DMS 273 treated with DMSO at 0.1 percent for 48 hours (cell line): ENCODE measurements at places on chromosomes 3 and 15.

DNA sequence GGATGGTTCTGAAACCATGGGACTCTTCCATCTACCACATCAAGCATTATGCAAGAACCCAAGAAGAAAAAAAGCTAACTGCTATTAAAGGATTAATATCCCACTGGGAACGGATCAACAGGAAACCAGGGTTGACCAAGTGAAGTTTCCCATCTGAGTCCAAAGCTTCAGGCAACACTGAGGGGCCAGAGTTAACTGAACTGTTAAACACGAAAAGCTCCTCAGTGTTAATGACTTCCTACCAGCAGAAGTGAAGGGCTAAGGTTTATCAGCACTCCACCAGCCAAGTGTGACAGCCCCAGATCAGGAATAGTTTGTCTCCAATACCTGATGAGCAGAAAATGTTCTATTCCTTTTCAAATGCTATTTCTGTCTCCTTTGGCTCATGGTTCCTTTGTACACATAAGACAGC is 36.7 kb downstream of the PTPN9 start:
- no peak for DNase-seq

DNA sequence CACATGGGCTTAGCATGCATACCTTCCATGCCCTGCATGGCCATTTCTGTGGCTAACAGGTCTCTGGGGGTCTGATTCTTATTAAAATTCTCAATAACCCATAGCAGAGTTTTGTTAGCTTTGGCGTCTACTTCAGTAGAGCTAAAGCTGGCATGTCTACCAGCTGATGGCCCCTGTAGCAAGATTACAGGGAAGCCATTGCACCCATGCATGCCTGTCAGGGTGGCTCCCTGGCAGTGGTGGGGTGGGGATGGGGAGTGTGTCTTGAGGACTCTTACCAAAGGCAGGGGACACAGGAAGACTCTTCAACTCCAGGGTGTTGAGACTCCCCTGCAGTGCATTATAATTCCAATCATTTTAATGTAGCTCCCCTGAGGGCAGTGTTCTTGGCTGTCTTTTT is 4.7 kb downstream of the KY start:
- no peak for DNase-seq

DNA sequence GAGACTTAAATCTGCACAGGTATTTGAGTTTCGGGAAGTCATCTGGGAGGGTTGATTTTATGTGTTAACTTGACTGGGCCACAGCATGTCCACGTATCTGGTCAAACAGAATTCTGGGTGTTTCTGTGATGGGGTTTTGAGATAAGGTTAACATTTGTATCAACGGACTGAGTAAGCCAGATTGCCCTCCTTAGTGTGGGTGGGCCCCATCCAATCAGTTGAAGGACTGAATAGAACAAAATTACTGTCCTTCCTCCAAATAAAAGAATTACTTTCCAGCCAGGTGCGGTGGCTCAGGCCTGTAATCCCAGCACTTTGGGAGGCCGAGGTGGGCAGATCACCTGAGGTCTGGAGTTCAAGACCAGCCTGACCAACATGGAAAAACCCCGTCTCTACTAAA is 399.3 kb downstream of the MAGI1 start:
- no peak for DNase-seq

DNA sequence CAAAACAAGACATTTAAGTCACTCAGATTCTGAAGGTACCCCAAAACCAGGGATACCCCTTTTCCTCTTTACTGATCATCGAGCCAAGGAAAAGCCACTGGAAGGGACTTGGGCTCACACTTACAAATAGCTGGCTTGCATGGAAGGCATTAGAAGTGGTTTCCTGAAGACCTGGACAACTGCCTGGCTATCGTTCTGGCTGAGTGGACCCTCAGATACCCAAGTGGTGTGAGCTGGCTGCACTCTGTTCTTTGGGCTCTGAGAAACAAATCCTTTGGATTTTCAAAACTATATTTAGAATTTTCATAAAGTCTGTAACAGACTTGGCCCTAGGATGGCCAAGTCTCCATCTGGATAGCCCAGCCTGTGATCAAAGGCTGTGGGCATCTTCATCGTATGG is 110.1 kb upstream of the CTDSPL start:
- DNase-seq = no peak

DNA sequence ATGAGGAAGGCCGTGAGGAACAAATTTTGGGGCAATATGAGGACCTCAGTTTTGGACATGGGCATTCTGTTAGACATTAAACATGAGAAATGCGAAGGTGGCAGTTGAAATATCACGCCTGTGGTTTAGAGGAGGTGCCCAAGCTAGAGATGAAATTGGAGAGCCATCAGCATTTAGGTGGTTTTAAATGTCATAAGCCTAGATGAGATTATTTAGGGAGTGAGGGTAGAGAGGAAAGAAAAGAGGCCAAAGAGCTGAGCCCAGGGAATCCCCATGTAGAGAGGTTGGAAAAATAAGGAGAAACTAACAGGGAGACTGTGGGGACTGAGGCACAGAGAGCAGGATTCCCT is 14.9 kb downstream of the RTP1 start:
- no peak for DNase-seq

DNA sequence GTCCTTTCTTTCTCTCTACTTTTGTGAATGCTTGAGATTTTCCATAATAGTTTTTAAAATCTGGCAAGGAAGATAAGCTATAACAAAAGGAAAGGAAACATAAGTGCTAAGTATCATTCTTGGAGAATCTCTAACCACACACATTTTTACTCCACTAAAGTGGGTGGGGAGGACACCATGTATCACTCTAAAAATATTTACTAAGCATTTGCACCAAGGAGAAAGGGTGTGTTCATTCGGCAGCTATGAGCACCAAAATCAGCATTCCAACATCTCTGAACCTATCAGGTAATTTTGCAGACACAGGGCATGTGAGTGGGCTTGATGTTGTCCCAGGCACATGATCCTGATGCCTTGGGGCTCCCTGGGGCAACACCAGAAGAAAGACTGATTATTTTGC is 5.5 kb downstream of the B4GALT4 start:
- no peak for DNase-seq

DNA sequence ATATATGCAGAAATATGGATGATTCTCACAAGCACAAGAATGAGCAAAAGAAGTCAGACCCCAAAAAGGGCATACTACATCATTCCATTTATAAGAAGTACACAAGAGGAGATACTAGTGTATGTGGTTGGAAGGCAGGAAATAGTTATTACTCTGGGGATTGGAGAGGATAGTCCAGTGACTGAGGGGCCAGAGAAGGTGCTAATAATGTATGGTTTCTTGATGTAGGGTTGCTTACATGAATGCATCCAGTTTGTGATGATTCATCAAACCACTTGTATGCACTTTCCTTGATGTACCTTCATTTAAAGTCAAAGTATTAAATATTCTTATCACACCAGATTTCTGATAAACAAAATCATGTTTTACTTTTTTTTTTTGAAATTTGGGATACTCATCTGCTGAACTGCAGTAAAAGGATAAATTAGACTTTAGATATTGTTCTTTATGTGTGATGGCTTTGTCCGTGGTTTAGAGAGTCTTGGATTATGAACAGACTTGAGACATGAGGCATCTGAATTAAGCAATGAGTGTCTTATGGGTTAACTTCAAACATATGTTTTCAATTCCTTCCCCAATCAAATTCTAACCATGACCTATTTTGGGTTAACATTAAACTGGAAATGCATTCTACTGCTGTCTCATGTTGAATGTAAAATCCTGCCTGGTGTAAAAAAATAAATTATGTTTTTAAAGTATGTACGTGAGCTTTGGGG is 171.2 kb downstream of the SEMA6D start:
- no peak for DNase-seq

- no peak for DNase-seq
Measured at GRCh38 chr15:70054366-70054765, 43.4 kb downstream of the TLE3 start.

- DNase-seq = no peak
Measured at GRCh38 chr15:78302579-78303312, 3.3 kb upstream of the SKIC8 start.

- no peak for DNase-seq
Measured at GRCh38 chr3:10693457-10693856, 122.6 kb upstream of the SLC6A11 start.

GRCh38 chr3:74693251-74693650 is 78.8 kb upstream of the CNTN3 start:
- no peak for DNase-seq
